IMR-90 (cell line): ENCODE measurements at places on chromosomes 16 and 17. TPM values are rescaled to one million over a fixed set of nuclear protein-coding genes. Genes with fewer than 3 reads are reported as not detected.

DNA sequence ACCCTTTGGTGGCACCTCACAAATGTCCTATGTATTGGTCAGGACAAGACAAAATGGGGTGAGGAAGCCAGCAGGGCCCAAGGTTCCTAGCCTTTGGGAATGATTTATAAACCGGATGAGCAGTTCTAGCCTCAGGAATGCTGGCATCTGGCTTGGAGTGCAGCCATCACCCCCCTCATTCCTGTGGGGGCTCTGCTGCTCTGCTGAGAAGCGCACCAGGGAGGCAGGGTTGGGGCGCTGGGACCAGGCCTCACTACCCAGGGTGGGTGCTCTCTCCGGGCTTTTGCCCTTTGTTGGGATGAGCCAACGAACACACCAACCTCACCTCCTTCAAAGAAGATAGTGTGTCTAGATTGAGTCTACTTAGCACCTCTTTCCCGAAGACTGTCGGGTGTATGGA, 39.2 kb downstream of the TMEM11 start:
- no peak overlapping the region for H3K4me3 ChIP-seq
- H3K27me3 ChIP-seq, result no peaks in the 10 kb centered on the region
- peak; percentile 44 for DNase-seq
- peaks cover 2% of the 10 kb centered on the region for H3K4me1 ChIP-seq
- peaks cover 3% of the 10 kb centered on the region; the same call in 1 of the 2 replicates for H3K36me3 ChIP-seq

DNA sequence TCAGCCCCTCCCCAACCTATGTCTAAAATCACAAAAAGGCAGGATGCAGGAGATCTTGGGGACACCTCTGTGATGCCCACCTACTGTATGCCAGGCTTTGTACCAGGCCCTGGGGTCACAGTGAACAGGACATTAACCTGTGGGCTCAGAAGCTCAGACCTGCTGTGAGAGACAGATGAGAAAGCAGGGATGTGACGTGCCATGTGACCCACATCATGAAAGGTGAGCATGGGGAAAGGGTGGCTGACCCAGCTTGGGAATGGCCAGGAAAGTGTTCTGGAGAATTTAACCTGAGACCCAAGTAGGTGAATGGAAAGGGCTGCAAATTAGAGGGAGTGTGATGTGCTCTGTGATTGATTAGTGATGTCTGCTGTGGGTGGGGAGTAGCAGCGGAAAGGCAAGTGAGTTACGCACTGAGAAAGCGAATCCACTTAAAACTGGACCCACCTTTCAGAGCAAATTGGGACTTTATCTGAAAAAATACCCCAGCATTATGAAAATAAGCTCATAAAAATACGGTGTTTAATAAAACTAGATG, 132.2 kb downstream of the IRF8 start:
- H3K4me1 ChIP-seq, result peaks cover 9% of the 10 kb centered on the region; the same call in 1 of the 2 replicates
- H3K27ac ChIP-seq, result no peak overlapping the region
- peaks cover 59% of the 10 kb centered on the region for H3K27me3 ChIP-seq
- no peak overlapping the region for H3K4me3 ChIP-seq
- H3K36me3 ChIP-seq, result no peaks in the 10 kb centered on the region

DNA sequence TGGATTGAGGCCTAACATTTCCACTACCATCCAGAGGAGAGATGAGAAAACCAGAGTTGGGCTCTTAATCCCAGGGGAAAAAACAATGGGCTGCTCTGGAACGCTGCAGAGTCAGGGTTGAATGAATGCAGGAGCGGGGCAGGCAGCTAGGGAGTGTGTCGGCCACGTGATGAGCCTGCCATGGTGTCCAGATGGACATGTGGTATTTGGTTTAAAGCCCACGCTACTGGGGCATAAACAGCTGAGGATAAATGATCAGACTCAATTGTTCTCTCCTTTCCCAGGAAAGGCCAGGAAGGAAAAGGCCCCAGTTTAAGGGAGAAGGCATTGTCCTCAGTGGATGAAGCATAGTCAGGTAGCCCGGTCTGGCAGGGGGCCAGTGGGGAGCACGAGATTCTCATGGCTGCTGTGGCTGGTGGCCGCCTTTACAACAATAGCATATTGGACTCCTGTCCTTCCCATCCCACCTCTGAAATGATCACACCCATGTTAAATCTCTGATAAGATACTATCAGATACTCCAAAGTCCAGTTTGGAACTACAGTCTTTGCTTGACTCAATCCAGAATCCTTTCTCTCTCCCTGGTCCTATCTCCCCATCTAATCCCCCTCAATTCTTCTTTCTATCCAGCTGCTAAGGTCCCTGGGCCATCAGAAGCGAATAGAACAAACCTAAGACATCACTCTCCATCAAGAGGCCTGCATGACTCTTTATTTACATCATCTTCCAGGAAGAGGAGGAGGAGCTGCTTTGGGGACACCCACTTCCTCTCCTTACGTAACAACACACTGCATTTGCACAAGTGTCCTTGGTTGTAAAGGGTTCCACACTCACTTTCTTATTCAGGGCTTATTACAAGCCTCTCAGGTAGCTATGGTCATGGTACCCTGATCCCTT, 20.4 kb downstream of the CA4 start:
- no peaks in the 10 kb centered on the region; the same call in 1 of the 2 replicates for H3K36me3 ChIP-seq
- H3K4me1 ChIP-seq, result peaks cover 8% of the 10 kb centered on the region

DNA sequence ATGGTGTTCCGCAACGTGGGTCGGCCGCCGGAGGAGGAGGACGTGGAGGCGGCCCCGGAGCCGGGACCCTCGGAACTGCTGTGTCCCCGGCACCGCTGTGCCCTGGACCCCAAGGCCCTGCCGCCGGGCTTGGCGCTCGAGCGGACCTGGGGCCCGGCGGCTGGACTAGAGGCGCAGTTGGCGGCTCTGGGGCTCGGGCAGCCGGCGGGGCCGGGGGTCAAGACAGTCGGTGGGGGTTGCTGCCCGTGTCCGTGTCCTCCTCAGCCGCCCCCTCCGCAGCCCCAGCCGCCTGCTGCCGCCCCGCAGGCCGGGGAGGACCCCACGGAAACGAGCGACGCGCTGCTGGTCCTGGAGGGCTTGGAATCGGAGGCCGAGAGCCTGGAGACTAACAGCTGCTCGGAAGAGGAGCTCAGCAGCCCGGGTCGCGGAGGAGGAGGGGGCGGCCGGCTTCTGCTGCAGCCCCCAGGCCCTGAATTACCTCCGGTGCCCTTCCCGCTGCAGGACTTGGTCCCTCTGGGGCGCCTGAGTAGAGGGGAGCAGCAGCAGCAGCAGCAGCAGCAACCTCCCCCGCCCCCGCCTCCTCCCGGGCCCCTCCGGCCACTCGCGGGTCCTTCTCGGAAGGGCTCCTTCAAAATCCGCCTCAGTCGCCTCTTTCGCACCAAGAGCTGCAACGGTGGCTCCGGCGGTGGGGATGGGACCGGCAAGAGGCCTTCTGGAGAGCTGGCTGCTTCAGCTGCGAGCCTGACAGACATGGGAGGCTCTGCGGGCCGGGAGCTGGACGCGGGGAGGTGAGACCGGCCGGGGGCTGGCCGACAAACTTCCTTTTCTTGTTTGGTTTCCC, 821 bp downstream of the SOCS7 start:
- no peaks in the 10 kb centered on the region for H3K27me3 ChIP-seq
- no peak for DNase-seq
- peak overlapping the region; percentile 78 for H3K27ac ChIP-seq

- H3K27me3 ChIP-seq, result no peaks in the 10 kb centered on the region; the same call in 1 of the 2 replicates
- H3K4me3 ChIP-seq, result no peak overlapping the region; the same call in 1 of the 2 replicates
- 0 out of 2 replicates have a peak overlapping the region, but pooled peaks have one; percentile 11 for H3K27ac ChIP-seq
These were observed 265.5 kb downstream of the PARN start for GRCh38 chr16:14364386-14365199.

- H3K4me1 ChIP-seq, result no peaks in the 10 kb centered on the region
- H3K36me3 ChIP-seq, result no peaks in the 10 kb centered on the region
- no peak overlapping the region for H3K4me3 ChIP-seq
- no peak overlapping the region for H3K27ac ChIP-seq
- peaks cover 7% of the 10 kb centered on the region; the same call in 1 of the 2 replicates for H3K27me3 ChIP-seq
These were observed 6.7 kb downstream of the TAT start for GRCh38 chr16:71570144-71570543.

GRCh38 chr16:57623251-57624043, 5.0 kb upstream of the ADGRG1 start:
- no peaks in the 10 kb centered on the region for H3K27me3 ChIP-seq
- DNase-seq, result peak; percentile 52
- H3K4me3 ChIP-seq, result no peak overlapping the region
- peaks cover 27% of the 10 kb centered on the region for H3K4me1 ChIP-seq

GRCh38 chr17:66855204-66855603, 20.3 kb downstream of the CACNG5 start:
- H3K27ac ChIP-seq, result no peak overlapping the region
- no peak for DNase-seq
- no peaks in the 10 kb centered on the region for H3K4me1 ChIP-seq
- no peak overlapping the region for H3K4me3 ChIP-seq
- H3K36me3 ChIP-seq, result no peaks in the 10 kb centered on the region

The CRYBA1 gene
- total RNA-seq, result not detected in 2 replicates
